Lower leg skin (tissue), 4 donors: ENCODE measurements at places on chromosomes 2 and 18. TPM values are rescaled to one million over a fixed set of nuclear protein-coding genes. Genes with fewer than 3 reads are reported as not detected.

GRCh38 chr18:50558948-50559751 lies 737 bp upstream of the MAPK4 start:
- DNase-seq: no peak

Gene EPAS1
- 144 TPM for total RNA-seq

DNA sequence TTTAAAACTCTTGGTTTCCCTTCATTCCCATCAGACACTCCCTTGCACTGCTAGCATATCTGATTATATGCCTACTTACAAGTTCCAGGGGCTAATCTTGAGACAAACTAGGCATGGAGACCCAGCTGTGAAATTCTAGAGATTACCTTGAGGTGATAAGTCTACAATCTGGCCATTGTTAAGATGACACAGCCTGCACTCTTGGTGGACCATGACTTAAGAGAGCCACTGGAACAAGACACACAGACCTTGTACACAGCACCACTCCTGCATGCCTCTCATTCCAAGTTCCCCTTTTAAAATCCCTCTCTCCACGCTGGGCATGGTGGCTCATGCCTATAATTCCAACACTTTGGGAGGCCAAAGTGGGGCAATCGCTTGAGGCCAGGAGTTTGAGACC lies 387.2 kb upstream of the DCC start:
- DNase-seq: no peak

Gene REG3A
- not detected for total RNA-seq

Gene CPO
- total RNA-seq: 0.27 TPM

- DNase-seq: no peak
Observed at GRCh38 chr2:228819701-228820100, 451.4 kb downstream of the PID1 start.

Gene LONRF2
- total RNA-seq: 2.6 TPM

Gene GFPT1
- total RNA-seq: 9.5 TPM

Gene SNED1
- total RNA-seq: 16.9 TPM

GRCh38 chr18:57052759-57053158 lies 94.1 kb upstream of the BOD1L2 start:
- DNase-seq: no peak

Gene SP110
- 22.3 TPM for total RNA-seq

Gene GREB1L
- total RNA-seq: 4.3 TPM

Gene POTEJ
- total RNA-seq: not detected

Gene MIB1
- total RNA-seq: 17.9 TPM

Gene GPR35
- total RNA-seq: 2.3 TPM

GRCh38 chr2:170533156-170533555 lies 182.0 kb upstream of the SP5 start:
- no peak for DNase-seq

- peak; percentile 63 for DNase-seq
Observed at GRCh38 chr2:45269149-45269793, 260.0 kb upstream of the SIX2 start.

Gene TRABD2A
- 1.5 TPM for total RNA-seq

Gene TNFRSF11A
- total RNA-seq: 1.5 TPM

- no peak for DNase-seq
Observed at GRCh38 chr2:119849838-119850565, 90.3 kb downstream of the PTPN4 start.

- no peak for DNase-seq
Observed at GRCh38 chr2:120565929-120566328, 169.7 kb upstream of the GLI2 start.

- DNase-seq: no peak
Observed at GRCh38 chr2:113230531-113230930, 48.2 kb downstream of the PAX8 start.

Gene SPATS2L
- total RNA-seq: 60.7 TPM

Gene FSHR
- not detected for total RNA-seq

GRCh38 chr2:109067631-109068125 lies 61.3 kb upstream of the SH3RF3 start:
- DNase-seq: no peak

DNA sequence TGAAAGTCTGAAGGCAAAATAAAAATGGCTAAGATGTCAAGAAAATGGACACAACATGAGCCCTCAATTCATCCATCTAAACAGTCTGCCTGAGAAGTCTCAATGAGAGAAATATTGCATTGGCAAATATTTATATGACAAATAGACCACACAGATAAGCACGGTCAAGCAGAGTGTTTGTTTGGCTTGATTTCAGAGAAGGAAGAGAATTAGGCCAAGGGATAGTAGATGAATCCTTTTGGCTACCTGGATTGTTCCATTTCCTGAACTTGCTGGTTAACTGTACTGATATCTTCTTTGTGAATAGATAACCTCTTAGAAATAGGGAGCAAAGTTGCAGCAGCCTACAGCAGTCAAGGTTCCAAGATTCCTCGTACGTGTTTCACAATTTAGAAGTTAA lies 129.6 kb downstream of the RBMS1 start:
- DNase-seq: no peak

Gene TSN
- 34.8 TPM for total RNA-seq

GRCh38 chr18:33606621-33607020 lies 28.6 kb downstream of the ASXL3 start:
- no peak for DNase-seq

Gene SLC30A3
- not detected for total RNA-seq

- no peak for DNase-seq
Observed at GRCh38 chr2:207333599-207334300, 168.0 kb upstream of the KLF7 start.

DNA sequence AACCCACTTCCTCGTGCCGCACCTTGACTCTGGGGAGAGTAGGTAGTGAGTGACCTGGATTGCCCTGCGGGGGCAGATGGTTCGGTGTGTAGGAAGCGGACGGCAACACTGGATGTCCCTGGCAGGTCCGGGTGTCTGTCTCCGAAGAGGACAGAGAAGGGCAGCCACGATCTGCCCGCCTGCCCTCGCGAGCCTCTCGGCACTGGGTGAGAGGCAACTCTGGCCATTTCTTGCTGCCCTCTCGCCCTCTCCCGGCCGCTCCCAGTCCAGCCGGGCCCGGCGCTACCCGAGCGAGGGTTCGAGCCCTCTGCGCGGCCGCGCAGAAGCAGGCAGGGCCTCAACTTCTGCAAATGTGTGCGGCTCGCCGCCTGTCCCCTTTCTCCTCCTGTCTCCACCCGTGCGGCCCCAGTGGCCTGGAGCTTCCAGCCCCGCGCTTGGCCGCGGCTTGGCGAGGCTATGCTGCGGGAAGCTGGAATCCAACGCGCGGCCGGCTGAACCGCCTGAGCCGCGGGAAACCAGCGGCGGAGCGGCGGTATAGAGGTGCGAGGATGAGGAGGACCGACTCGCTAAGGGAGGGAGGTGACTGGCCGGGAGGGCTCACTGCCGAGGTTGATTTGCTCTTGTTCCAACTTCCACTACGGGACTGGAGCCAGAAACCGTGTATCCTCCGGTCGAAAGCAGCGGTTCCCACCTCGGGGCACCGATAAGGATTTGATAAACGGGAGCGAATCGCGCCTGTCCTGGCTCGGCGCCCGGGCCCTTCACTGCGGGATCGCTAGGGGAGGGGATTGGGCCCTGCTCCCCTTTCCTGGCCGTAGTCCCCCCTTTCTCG lies 1.5 kb downstream of the EPAS1 start:
- DNase-seq: peak; percentile 92

DNA sequence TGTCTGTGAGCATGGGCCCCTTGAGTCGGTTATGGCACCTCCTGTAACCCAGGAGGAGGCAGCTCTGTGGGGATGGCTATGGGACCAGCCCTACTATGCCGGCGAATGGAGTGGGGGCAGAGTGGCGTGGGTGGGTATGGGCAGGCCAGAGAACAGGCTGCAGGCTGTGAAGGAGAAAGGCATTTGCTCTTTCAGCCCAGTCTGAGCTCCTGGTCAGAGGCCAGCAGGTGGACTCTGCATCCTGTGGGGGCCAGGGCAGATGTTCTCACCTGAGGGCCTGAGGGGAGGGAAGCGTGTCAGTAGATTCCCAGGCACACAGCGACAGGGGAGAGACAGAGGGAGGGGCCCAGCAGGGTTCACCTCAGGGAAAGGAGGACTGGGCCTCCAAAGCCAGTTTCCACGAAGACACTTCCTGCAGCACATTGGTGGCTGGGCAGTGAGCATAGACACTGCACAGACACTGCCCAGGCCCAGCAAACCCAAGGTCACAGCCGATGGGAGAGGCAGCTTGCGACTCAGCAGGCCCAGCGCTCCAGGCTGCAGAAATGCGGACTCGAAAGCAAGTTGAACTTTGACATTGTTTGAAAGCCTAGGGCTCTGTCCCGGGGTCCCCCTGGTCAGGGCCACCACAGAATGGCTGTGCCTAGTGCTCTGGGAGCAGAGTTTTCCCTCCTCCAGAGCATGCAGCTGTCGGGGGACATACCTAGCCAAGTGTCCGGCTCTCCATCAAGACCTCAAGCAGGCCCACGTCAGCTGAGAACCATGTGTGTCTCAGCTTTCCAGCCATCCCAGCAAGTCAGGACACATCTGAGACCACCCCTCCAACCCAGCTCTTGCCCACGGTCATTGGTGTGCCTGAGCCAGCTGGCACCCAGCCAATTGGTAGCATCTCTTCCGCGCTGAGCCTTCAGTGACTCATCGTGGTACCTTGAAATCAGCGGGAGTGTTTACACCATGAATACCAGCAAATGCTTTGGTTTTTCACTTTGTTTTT lies 53.8 kb downstream of the TGOLN2 start:
- no peak for DNase-seq

Gene ACTG2
- 13.7 TPM for total RNA-seq

DNA sequence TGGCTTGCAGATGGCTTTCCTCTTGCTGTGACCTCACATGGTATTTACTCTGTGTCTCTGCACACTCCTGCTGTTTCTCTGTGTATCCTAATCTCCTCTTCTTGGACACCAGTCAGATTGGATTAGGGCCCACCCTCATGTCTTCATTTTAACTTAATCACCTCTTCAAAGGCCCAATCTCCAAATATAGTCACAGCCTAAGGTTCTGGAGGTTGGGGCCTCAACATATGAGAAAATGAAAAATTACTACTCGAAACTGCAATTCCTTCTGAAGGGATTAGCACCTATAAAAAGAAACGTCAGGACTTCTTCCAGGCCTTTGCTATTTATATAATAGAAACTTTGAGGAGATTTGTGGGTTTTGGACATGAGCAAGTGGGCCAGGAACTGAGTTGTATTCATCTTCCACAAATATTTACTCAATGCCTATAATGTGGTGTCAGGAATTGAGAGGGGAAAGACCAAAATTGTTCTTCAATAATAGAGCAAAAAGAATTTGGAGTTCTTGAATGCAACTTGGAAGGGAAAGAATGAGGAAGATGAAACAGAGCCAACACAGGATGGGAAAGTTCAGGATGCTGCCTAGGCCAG lies 270.0 kb upstream of the FN1 start:
- no peak for DNase-seq

GRCh38 chr2:42105330-42106256 lies 57.8 kb downstream of the PKDCC start:
- no peak for DNase-seq

DNA sequence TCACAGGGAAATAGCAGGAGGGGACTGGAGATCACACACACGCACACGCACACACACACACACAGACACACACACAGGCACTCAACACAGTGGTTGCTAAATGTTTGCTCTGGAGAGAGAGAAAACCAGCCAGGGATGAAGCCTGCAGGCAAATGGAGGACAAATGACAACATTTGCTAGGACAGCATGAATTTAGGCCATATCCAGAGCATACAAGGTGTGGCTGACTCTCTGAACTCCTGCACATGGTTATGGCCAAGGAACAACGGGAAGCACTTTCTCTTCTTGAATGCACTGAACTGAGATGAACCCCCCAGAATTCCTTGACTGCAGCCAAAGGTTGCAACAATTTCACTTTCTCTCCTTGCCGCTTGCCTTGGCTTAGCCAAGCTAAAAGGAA lies 230.0 kb upstream of the RASGRP3 start:
- no peak for DNase-seq

GRCh38 chr2:132804051-132804450 lies 134.0 kb upstream of the LYPD1 start:
- DNase-seq: no peak

DNA sequence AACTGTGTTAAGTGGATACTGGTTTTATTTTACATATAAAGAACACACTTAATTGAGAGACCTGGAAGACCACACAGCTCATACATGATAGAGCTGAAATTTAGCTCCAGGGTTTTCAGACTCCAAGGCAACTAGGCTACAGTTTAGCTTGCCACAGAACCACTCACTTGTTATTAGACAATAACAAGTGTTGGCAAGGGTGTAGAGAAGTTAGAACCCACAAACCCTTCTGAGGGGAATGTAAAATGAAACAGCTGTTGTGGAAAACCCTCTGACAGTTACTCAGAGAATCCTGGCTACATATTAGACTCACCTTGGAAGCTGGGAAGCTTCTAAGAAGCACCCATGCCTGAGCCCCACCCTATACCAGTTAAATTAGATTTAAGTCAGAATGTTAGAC lies 75.3 kb downstream of the MAP3K20 start:
- no peak for DNase-seq

GRCh38 chr2:231803501-231804138 lies 17.4 kb downstream of the COPS7B start:
- DNase-seq: no peak

DNA sequence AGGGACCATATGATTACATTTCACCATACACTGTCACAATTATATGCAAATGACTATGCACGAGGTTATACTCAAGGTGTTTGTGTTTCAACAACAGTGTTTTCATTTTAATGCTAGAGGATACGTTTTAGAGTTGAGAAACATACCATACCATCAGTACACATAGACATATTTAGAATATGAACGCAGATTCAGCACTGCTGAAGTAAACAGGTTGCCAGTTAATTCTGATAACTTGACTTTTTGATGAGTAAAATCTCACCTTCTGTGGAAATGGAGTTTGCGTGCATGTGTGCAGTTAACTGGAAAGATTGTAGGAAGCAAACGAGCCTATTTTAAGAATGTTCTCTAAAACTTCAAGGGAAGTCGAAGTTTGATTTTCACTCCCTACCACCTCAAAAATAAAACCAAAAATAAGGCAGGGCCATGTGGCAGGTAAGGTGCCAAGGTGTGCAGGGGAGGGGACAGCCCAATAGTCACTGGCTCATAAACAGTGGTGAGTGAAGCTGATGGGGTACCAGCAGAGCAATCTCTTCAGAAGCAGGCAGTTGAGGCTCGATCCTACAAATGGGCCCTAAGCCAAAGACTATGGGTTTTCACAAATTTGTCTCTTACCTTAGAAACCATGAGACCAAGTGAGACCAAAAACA lies 213.1 kb downstream of the IKZF2 start:
- no peak for DNase-seq

- no peak for DNase-seq
Observed at GRCh38 chr18:47801817-47802216, 128.6 kb downstream of the SMAD2 start.

Gene AMER3
- total RNA-seq: not detected

GRCh38 chr2:51011693-51012092 lies 20.2 kb downstream of the NRXN1 start:
- DNase-seq: no peak

- no peak for DNase-seq
Observed at GRCh38 chr2:210315015-210315788, at the start of gene MYL1. Gene MYL1 (minus strand): TSS chr2:210315174. CDS start chr2:210315042, 132 bp downstream.

Gene ALPP
- not detected for total RNA-seq
